CD4-positive, alpha-beta T cell treated with Interleukin-6 at 100 ng/mL for 8 hours (primary cell): ENCODE measurements at places on chromosomes 5 and 9.
A peak's percentile ranks its signal among the peaks of the same experiment; 100 is the strongest.

- DNase-seq: no peak
Measured at GRCh38 chr5:172162323-172162986, 25.6 kb downstream of the STK10 start.

DNA sequence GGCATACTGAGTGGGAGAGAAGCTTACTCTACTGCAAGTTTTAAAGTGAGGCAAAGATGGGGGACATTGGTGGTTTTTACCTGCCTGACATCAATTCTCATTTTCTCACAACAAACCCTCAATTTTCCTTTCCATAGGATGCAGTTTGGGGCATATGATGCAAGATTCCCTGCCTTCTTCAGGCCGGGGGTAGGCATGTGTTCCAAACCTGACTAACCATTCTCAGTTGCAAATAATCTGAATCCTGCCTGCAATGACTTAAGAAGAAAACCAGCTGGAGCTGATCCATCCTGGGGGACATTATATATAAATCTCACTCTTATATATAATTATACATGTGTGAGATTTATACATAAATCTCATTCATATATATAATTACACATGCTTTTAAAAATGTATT is 223.6 kb upstream of the EFNA5 start:
- no peak for DNase-seq

DNA sequence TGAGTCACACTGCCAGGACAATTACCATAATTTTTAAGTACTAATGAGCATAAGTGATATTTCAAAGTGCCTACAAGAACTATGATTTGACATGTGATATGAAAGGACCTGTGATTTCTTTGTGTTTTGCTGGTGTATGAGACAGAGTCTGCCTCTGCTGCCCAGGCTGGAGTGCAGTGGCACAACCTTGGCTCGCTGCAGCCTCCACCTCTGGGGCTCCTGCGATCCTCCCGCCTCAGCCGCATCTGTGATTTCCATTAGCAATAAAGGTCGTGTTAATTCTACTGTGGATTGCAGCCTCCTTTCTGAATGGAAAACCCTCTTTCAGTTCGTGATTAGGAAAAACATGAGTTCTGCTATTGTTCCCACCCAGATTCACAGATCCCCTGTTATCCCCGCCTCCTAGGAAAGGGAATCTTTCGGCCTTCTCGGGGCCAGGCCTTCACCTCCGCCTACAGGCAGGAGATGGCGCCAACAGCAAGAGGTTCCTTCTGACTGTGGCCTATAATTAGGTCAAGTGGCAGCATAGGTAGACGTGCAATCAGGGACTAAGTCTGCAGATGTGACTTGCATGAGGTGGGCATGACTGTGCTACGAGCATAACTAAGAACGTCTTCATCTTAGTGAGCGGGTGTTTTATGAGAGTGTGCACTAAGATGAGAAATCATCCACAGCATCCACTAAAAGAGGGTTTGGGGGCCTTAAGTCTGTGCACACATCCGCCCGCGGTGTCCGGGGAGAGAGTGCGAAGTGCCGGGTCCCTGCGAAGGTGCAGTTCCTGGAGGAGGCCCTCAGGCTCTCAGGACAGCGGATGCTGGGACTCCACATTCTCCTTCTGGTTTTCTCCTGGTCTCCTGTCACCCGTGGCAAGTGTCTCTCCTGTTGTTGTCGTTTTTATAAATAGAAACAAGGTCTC is 23.1 kb downstream of the TRIM7 start:
- DNase-seq: peak; percentile 77

GRCh38 chr5:91591076-91591475 is 208.0 kb upstream of the ARRDC3 start:
- no peak for DNase-seq

GRCh38 chr5:171600741-171601265 is 181.4 kb downstream of the FGF18 start:
- DNase-seq: no peak
